ENCODE measurements at places on chromosomes 16 and 17. TPM values are rescaled to one million over a fixed set of nuclear protein-coding genes. Genes with fewer than 3 reads are reported as not detected.

Gene RMI2
- 1.8 TPM for total RNA-seq

- no peaks in the 10 kb centered on the region for H3K27me3 ChIP-seq
- peak overlapping the region; percentile 50 for H3K27ac ChIP-seq
- peak overlapping the region; percentile 47 for H3K4me3 ChIP-seq
- H3K36me3 ChIP-seq = peaks cover 25% of the 10 kb centered on the region
- H3K4me1 ChIP-seq = peaks cover 99% of the 10 kb centered on the region
These were observed 324.7 kb downstream of the SEC14L1 start for GRCh38 chr17:77465358-77466041.

Gene CDH5
- not detected for total RNA-seq

GRCh38 chr16:15650698-15651171 lies 690 bp downstream of the NDE1 start:
- no peaks in the 10 kb centered on the region for H3K27me3 ChIP-seq
- DNase-seq = peak; percentile 40
- peaks cover 7% of the 10 kb centered on the region for H3K36me3 ChIP-seq
- H3K4me1 ChIP-seq = peaks cover 48% of the 10 kb centered on the region

GRCh38 chr17:28938552-28938951 lies 12.8 kb downstream of the PHF12 start:
- no peaks in the 10 kb centered on the region for H3K27me3 ChIP-seq
- H3K4me3 ChIP-seq = no peak overlapping the region
- H3K27ac ChIP-seq = no peak overlapping the region
- H3K36me3 ChIP-seq = peaks cover 5% of the 10 kb centered on the region

DNA sequence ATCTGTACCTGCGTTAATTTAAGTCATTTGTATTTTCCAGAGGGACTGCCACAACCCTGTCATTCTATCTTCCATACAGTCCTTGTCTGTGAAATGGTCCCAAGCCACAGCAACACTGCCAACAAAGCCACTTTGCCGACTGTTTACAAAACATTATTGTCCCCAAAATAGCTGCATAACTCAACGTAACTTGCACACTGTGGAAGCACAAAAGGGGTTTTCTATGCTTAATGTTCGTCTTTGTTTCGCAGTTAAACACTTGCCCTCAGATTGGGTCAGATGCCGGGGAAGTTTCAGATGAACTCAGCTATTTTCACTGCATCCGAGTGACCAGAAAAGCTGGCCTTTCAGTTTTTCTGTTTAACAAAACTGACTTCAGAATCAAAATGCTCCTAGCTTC lies 4.6 kb downstream of the SEC14L5 start:
- no peak overlapping the region for H3K4me3 ChIP-seq
- DNase-seq = no peak
- peaks cover 11% of the 10 kb centered on the region for H3K27me3 ChIP-seq
- H3K36me3 ChIP-seq = no peaks in the 10 kb centered on the region

DNA sequence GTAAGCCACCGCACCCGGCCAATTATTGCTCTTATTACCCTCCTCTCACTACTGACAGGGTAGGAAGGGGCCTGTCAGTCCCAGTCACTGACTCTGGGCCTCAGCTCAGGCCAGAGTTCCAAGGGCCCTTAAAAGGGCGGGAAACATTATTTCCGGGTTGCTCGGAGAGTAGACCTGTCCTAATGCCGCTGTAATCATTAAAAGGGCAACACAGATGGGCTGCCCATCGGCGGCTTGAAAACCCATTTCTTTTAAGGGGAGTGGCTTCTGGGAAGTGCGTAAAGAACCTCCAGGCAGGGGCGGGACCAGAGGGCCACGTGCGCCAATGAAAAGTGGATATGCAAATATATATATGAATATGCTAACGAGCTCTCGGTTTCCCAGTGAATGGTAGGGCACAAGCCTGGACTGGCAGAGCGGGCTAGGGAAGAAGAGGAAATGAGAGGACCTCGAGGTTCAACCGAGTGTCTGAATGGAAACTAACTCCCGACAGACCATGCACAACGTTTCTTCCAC lies 26.6 kb downstream of the PIPOX start:
- H3K36me3 ChIP-seq = no peaks in the 10 kb centered on the region
- no peak overlapping the region for H3K4me3 ChIP-seq
- H3K4me1 ChIP-seq = no peaks in the 10 kb centered on the region
- no peak overlapping the region for H3K27ac ChIP-seq

Gene TPSG1
- not detected for total RNA-seq

GRCh38 chr16:64250866-64251265 lies 871.0 kb downstream of the CDH11 start:
- no peaks in the 10 kb centered on the region for H3K4me1 ChIP-seq
- no peak overlapping the region for H3K4me3 ChIP-seq
- no peaks in the 10 kb centered on the region for H3K27me3 ChIP-seq
- H3K36me3 ChIP-seq = no peaks in the 10 kb centered on the region
- no peak for DNase-seq

GRCh38 chr16:83626204-83626603 lies 181.6 kb upstream of the HSBP1 start:
- DNase-seq = no peak
- no peak overlapping the region for H3K27ac ChIP-seq
- H3K4me1 ChIP-seq = no peaks in the 10 kb centered on the region
- H3K4me3 ChIP-seq = no peak overlapping the region
- H3K36me3 ChIP-seq = no peaks in the 10 kb centered on the region

Gene ORC6
- total RNA-seq = 3.0 TPM

- no peak overlapping the region for H3K27ac ChIP-seq
- DNase-seq = no peak
- no peaks in the 10 kb centered on the region for H3K36me3 ChIP-seq
- peaks cover 19% of the 10 kb centered on the region for H3K4me1 ChIP-seq
- no peak overlapping the region for H3K4me3 ChIP-seq
These were observed 64.6 kb downstream of the KPNA2 start for GRCh38 chr17:68100000-68100641.

- no peak for DNase-seq
- H3K36me3 ChIP-seq = no peaks in the 10 kb centered on the region
- H3K27me3 ChIP-seq = no peaks in the 10 kb centered on the region
These were observed 19.8 kb downstream of the NPTX1 start for GRCh38 chr17:80456465-80457235.

Gene GPRC5B
- not detected for total RNA-seq

DNA sequence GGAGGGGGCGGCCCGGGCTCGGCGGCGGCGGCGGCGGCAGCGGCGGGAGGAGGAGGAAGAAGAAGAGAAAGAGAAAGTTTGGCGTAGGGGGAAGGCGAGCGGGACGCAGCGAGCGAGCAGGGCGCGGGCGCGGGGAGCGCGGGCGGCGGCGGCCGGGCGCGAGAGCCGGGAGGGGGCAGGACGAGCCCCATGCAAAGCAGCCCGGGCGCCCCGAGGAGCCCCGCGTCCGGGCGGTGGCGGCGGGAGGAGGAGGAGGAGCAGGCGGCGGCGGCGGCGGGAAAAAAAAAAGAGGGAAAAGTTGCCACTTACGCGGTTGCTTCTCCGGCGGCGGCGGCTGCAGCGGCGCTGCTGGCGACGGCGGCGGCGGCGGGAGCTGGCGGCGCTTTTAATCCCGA lies 10.3 kb upstream of the ZFHX3 start:
- H3K27me3 ChIP-seq = peaks cover 24% of the 10 kb centered on the region
- H3K27ac ChIP-seq = no peak overlapping the region
- H3K36me3 ChIP-seq = no peaks in the 10 kb centered on the region
- no peak for DNase-seq

DNA sequence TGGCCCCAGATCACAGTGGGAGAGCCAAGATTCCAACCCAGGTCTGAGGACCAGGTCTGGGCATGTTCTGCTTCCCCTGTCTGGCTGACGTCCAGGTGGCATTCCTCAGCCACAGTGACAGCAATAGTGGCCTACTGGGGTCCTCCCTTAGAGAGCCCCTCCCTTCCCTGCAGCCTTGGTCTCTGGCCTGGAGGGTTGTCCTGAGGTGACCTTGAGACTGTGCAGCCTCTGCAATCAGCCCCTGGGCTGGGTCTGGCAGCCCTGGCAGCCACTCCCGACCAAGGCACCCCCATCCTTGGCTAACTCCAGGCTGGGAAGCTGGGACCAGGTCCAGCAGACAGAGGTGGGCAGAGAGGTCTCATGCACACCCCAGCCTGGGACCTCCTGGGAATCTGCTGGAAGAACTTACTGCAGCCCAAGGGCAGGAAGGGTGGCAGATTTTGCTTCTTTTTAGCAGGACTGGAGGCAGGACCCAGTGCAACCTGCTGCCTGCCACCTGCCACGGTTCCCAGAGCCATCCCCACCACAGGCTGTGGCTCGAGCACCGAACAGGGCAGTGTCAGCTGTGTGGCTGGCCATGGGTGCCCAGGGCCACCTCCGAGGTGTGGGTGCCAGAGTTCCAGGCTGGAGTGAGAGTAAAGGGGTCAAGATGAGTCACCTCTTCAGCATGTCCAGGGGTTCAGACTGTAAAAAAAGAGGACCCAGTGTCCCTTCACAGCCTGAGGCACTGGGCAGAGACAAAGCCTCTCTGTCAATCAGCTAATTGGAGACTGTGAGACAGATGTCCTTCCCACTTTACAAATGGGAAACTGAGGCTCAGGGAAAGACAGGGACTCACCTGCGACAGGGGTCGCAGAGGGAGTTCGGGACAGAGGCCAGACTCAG lies 12.6 kb downstream of the GRB7 start:
- no peak overlapping the region for H3K27ac ChIP-seq
- no peaks in the 10 kb centered on the region for H3K36me3 ChIP-seq
- no peaks in the 10 kb centered on the region for H3K27me3 ChIP-seq

GRCh38 chr17:31394544-31394943 lies 3.1 kb downstream of the RAB11FIP4 start:
- H3K36me3 ChIP-seq = no peaks in the 10 kb centered on the region
- H3K27me3 ChIP-seq = peaks cover 8% of the 10 kb centered on the region

Gene FSCN2
- 1.0 TPM for total RNA-seq

- no peak overlapping the region for H3K4me3 ChIP-seq
- peaks cover 45% of the 10 kb centered on the region for H3K4me1 ChIP-seq
- no peaks in the 10 kb centered on the region for H3K27me3 ChIP-seq
- no peak overlapping the region for H3K27ac ChIP-seq
These were observed 20.9 kb upstream of the IL17C start for GRCh38 chr16:88617268-88618031.

Gene HOXB7
- 0.25 TPM for total RNA-seq

GRCh38 chr17:63634163-63634562 lies 11.9 kb downstream of the MAP3K3 start:
- no peak overlapping the region for H3K27ac ChIP-seq
- H3K36me3 ChIP-seq = peaks cover 33% of the 10 kb centered on the region
- H3K4me1 ChIP-seq = peaks cover 20% of the 10 kb centered on the region
- no peak overlapping the region for H3K4me3 ChIP-seq

Gene ZNF276
- total RNA-seq = 141 TPM

- no peak overlapping the region for H3K27ac ChIP-seq
- H3K4me3 ChIP-seq = no peak overlapping the region
- H3K36me3 ChIP-seq = no peaks in the 10 kb centered on the region
- no peak for DNase-seq
- H3K4me1 ChIP-seq = no peaks in the 10 kb centered on the region
- no peaks in the 10 kb centered on the region for H3K27me3 ChIP-seq
These were observed 133.9 kb downstream of the PITPNC1 start for GRCh38 chr17:67511012-67511411.

GRCh38 chr17:55664287-55664686 lies 58.4 kb downstream of the TMEM100 start:
- no peaks in the 10 kb centered on the region for H3K27me3 ChIP-seq
- H3K36me3 ChIP-seq = no peaks in the 10 kb centered on the region
- no peak for DNase-seq

DNA sequence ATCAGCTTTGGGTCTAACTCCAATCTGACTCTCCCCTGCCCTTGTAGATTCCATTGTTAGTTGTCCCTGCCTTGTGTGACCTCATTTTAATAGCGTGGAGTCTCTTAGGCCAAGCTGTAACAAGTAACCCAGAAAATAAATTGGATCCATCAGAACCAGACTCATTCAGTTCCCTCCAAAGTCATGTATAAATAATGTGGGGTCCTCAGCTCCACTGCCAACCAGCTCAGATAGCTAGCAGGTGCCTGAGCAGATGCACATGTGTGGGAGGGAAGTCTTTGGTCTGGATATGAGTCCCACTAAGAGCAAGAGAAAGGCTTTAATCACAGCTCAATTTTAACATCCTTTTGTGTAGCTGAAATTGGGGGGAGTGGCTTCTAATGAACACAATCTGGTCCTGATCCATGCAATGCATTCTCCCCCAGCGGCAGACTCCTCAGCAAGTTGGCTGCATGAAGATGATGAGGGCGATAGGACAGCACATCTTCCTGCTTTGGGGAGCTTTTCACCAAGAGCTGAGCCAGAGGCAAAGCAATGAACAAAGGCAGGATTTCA lies 151.6 kb downstream of the ABCC12 start:
- no peaks in the 10 kb centered on the region for H3K4me1 ChIP-seq
- no peaks in the 10 kb centered on the region for H3K27me3 ChIP-seq
- H3K27ac ChIP-seq = no peak overlapping the region
- H3K4me3 ChIP-seq = no peak overlapping the region
- no peaks in the 10 kb centered on the region for H3K36me3 ChIP-seq

GRCh38 chr16:61289141-61289540 lies 747.1 kb downstream of the CDH8 start:
- no peak overlapping the region for H3K4me3 ChIP-seq
- no peaks in the 10 kb centered on the region for H3K27me3 ChIP-seq

DNA sequence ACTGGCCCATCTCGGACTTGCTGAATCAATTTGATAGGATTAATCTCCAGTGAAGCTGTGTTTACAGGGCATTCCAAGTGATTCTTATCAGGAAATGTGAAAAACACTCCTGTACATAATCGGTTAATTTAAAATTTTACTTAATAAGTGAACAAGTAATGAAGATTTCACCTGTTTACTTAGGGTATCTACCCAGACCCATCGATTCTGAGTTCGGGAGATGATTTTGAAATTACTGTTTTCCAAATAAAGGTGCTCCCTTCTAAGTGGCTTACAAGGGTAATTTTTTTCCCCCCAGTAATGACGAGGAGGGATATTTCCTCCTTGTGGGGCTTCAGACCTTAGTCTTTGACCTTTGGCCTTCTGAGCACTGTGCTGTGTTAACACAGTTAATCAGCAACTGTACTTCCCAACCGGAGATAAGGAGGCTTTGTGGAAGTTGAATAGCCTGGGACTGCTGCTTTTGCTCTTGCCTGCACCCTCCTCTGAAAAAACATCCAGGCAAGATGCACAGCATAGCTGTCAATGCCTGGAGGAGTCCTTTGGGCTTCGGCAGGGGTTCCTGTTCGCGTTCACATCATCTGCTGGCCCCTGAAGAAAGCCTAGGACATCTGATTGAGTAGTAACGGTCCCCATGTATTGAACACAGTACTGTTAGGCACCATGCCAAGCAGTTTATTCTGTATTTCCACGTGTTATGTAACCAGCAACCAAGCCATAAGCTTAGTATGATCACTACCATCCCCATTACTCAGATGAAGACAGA lies 1.8 kb downstream of the FAHD1 start:
- peaks cover 40% of the 10 kb centered on the region for H3K4me1 ChIP-seq
- H3K27ac ChIP-seq = no peak overlapping the region
- H3K27me3 ChIP-seq = no peaks in the 10 kb centered on the region

DNA sequence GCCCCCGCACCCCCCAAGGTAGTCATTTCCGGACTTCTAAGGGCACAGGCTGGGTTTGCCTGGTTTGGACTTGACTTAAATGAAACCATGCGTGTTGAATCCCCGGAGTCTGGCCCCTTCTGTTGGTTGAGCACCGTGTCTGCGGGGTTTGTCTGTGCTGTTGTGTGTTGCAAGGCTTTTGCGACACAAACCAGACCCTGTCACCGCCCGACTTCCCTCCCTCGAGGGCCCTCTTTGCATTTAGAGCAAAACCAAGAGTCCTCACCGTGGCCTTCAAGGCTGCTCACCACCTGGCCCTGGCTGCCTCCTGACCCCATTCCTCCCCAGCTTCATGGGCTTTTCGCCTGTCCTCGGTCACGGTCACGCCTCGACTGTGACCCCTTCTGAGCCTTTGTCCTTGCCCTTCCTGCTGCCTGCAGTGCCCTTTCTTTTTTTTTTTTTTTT lies 7.4 kb downstream of the CRISPLD2 start:
- H3K4me3 ChIP-seq = no peak overlapping the region
- no peaks in the 10 kb centered on the region for H3K27me3 ChIP-seq
- no peaks in the 10 kb centered on the region for H3K36me3 ChIP-seq
- no peak overlapping the region for H3K27ac ChIP-seq
- no peak for DNase-seq
- H3K4me1 ChIP-seq = no peaks in the 10 kb centered on the region

All from CD4-positive, alpha-beta memory T cell (primary cell).